ENCODE measurements at places on chromosomes 3 and 15.

- no peak for DNase-seq
Measured at GRCh38 chr3:28322464-28322863, 26.1 kb upstream of the ZCWPW2 start.

DNA sequence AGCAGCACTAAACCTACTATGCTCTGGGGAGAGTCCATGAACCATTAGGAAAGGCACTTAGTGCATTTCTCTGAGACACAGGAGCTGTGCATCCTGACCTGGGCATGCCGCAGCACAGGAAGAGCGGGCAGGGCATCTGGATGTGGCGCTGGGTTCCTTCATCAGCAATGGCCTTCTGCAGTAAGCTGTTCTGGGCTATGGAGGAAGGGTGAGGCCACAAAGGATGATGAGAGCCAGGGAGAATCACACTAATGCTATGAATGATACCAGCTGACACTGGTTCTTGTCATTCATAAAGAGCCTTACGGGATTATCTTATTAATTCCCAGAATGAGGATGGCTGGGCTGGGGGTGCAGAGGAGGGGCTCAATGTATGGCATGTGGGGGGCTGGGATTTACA lies 12.7 kb upstream of the SCN10A start:
- DNase-seq = no peak

- no peak for DNase-seq
Measured at GRCh38 chr3:5006755-5007202, 27.5 kb downstream of the BHLHE40 start.

- DNase-seq = no peak
Measured at GRCh38 chr3:164677317-164677716, 401.0 kb downstream of the SI start.

DNA sequence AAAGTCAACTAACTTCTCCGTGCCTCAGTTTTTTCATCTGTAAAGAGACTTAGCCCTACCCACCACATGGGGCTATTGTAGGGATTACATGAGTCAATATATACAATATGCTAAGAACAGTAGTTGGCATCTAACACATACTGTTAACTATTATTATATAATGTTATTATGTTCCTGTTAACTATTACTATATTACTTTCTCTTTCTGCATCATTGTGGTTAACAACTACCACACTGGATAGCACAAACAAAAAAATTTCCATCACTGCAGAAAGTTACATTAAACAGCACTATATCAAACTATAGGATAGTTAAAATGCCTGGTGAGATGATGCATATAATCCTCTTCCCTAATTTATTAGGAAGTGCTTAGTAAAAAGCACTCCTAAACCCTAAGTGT lies 23.7 kb downstream of the STAG1 start:
- no peak for DNase-seq

- DNase-seq = no peak
Measured at GRCh38 chr3:189003410-189003809, 168.4 kb upstream of the TPRG1 start.

All from posterior vena cava (tissue), 2 donors.